ENCODE measurements at places on chromosomes 3 and 15.

DNA sequence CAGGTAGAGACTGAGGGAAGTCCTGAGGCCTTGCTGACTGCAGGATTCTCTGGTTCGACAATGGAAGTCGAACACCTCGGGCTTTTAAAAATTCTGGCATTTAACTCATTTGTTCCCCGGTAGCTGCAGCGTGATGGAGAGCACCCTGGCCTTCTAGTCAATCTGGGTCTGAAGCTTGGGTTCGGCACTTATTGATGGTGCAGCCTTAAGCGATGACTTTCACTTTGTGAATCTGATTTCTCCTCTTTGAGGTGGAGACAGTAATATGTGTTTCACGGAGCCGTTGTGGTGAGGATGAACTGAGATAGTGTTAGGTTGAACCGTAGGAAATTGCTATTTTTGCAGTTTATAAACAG, 621 bp upstream of the PARP6 start:
- DNase-seq, result no peak

DNA sequence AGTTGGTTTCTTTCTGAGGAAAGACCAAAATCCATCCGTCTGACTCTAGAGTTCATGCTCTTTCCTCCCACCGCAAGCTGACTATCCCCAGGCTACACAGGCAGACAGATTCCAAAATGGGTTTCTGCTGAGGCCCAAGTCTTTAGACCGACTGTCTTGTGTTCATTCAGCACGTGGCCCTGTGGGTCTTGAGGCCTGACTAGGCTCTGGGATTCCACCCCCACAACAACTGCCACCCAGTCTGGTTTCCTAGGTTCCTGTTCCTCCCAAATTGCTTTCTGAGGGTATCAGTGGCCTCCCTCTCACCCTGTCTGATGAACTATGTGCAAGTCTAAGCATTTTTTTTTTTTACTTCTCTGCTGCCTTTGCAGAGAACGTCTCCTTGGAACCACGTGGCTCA, 67.7 kb downstream of the CYP19A1 start:
- DNase-seq, result no peak

- no peak for DNase-seq
These were observed 30.5 kb upstream of the DCP1A start for GRCh38 chr3:53377794-53378193.

DNA sequence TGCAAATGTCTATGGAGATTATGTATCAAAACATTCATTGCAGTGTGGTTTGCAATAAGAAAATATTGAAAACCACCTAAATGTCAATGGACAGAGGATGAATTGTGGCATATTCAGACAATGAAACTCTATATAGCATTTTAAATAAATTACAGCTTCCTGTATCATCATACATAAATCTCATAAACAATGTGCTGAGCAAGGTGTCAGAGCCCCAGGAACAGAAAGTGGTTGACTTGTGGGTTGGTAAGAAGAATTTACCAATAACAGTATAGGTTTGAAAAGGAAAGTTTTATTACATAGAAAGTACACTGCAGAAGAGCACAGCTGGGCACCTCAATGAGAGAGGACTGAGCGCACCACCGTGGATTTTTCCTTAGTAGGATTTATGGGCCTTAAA, 75.2 kb downstream of the ZMAT3 start:
- no peak for DNase-seq

DNA sequence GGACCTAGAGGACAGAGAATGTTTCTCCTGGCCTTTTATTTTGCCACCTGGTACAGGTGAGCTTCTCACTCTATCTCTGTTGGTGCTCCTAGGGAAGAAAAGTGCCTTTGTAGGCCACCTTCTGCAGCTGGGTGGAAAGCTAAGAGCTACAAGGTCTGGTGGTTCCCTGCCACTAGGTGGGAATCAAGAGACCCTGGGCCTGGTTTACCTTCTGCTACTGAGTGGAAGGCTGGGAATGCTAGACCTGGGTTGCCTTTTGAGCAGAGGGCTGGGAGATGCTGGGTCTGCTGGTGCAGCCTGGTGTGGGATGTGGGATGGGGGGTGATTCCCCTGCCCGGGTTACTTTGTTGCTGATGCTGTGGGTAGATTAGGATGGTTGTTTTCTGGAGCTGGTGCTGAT, 72.6 kb downstream of the EBLN2 start:
- DNase-seq, result no peak

DNA sequence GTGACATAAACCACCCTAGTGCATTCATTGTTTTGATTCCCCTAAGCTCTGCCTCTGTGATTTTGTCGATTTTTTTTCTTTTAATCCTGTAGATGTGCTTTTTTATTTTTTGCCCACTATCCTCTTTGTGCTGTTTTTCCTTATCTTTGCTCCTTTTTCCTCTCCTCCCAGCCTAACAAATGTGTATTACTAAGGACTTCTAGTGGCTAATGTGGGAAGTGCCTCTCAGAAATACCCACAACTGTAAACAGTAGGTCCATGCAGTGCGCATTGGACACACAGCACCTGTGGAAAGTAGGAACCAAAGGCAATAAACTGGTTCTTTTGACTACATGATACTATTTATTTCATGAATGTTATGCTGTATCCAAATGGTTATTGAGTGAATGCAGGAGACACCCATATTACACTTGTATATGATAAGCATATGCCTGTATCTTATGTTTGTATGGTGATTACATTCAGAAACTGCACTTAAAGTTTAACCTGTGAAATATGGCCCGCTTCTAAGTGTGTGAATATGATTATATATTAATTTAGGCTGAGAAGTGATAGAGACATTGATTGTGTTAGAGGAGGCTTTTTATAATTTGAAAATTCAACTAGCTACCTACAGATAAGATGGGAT, 147.8 kb downstream of the PLCL2 start:
- DNase-seq, result peak; percentile 56

GRCh38 chr3:127492426-127492825, 98.1 kb downstream of the TPRA1 start:
- DNase-seq, result no peak

DNA sequence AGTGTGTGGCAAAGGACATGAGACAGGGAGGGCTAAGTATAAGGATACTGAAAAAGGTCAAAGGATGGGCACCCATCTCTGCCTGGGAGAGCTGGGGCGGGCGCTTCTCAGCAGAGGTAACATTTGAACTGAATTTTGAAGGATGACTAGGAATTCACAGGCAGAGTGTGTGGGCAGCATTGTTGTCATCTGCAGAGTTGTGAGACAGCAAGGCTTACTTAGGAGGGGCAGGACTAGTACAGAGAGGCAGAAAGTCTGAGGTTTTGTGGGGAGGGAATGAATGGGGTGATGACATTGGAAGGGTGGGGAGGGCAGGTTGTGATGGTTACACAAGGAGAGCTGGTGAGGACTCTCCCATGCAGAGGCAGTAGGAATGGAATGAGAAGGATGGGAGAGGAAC, 84.1 kb upstream of the PRR23C start:
- DNase-seq, result no peak

GRCh38 chr3:46380471-46381221, 9.9 kb downstream of the CCR5 start:
- no peak for DNase-seq

GRCh38 chr15:62788224-62788623, 254.3 kb upstream of the TPM1 start:
- no peak for DNase-seq

DNA sequence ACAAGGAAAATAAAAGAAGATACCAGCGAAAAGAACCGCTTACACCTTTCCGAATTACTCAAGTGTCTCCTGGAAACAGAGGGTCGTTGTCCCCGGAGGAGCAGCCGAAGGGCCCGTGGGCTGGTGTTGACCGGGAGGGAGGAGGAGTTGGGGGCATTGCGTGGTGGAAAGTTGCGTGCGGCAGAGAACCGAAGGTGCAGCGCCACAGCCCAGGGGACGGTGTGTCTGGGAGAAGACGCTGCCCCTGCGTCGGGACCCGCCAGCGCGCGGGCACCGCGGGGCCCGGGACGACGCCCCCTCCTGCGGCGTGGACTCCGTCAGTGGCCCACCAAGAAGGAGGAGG, 325 bp downstream of the ALCAM start:
- DNase-seq, result no peak

DNA sequence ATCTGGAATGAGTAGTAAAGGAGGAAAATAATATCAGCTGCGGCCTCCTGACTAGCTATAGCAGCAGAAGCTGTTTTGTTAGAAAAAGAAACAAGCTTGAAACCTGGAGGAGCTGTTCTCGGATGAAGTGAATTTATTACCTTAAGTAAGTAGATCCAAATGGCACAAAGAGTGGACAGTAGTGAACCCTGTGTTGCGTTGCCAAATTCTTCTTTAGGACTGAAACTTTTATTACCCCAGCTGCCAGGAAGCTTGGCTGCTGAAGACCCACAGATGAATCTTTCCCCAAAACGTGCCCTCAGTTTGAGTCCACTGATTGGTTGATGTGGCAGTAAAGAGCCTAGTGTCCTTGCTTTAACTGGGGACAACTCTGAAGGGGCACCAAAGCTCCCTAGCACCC, 366.8 kb upstream of the GBE1 start:
- no peak for DNase-seq

GRCh38 chr15:56215769-56216168, 27.9 kb downstream of the RFX7 start:
- DNase-seq, result no peak

DNA sequence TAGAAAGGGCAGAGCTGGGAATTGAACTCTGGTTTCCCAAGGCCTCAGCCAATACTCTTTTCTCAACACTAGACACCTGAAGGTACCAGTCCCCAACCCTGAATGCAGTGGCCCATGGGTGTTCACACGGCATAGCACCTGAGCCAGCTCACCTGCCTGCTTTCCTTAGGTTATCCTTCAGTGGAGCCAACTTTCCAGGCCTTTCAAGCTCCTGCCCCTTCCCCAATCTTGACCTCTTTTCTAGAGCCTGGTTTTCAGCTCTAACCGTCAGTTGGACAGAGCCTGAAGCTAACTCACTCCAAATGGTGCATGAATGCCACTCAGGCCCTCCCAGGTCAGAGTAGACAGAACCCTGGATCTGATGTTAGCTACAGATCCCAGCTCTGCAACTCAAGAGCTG, 66.1 kb upstream of the ITGA11 start:
- no peak for DNase-seq

GRCh38 chr15:60374628-60375081, 23.1 kb downstream of the ANXA2 start:
- no peak for DNase-seq

- no peak for DNase-seq
These were observed 789.8 kb downstream of the TUSC7 start for GRCh38 chr3:117499189-117499870.

DNA sequence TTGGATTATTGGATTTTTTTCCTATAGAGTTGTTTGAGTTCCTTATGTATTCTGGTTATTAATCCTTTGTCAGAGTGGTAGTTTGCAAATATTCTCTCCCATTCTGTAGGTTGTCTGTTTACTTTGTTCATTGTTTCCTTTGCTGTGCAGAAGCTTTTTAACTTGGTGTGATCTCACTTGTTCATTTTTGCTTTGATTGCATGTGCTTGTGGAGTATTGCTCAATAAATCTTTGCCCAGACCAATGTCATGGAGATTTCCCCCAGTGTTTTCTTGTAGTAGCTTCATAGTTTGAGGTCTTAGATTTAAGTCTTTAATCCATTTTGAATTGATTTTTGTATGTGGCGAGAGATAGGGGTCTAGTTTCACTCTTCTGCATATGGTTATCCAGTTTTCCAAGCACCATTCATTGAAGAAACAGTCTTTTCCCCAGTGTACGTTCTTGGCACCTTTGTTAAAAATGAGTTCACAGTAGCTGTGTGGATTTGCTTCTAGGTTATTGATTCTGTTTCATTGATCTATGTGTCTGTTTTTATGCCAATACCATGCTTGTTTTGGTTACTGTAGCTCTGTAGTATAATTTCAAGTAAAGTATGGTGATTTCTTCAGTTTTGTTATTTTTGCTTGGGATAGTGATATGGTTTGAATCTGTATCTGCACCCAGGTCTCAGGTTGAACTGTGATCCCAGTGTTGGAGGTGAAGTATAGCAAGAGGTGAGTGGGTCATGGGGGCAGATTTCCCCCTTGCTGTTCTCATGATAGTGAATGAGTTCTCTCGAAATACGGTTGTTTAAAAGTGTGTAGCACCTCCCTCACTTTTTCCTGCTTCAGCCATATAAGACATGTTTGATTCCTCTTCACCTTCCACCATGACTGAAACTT, 46.1 kb upstream of the TNFSF10 start:
- no peak for DNase-seq

GRCh38 chr15:89201465-89202005, 19.8 kb downstream of the RLBP1 start:
- DNase-seq, result no peak

DNA sequence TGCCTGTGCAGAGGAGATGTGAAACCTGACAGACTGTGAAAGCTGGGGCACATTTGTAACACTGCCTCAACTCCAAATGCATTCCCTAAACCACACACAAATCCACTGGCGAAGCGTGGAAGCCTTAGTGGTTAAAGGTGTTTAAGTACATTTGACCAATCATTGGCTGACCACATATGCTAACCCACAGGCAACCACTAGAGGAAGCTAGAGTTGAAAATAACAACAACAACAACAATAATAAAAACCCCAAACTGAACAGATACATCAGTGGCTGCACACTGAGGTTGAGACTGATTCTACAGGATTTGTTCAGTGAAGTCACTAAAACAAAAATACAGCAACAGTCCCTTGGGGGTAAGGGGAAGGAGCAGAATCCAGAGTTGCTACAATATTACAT, 129.7 kb downstream of the TJP1 start:
- DNase-seq, result no peak

DNA sequence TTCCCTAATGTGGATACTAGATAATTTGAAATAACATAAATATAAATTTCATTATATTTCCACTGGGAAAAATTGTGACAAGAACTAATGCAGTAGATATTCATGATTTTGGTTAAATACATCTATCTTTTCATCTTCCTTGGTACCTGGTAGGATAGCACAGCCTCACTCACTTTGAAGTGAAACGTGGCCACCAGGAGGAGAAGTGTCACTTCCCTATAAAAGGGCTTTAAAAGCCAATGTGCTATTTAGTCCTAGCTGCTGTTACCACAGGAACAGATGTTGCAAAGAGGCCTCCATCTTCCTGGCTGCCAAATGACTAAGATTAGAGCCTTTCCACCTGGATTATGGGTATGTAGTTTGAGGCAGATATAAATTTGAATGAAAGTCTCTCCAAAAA, 140.0 kb downstream of the PLOD2 start:
- DNase-seq, result peak; percentile 47

DNA sequence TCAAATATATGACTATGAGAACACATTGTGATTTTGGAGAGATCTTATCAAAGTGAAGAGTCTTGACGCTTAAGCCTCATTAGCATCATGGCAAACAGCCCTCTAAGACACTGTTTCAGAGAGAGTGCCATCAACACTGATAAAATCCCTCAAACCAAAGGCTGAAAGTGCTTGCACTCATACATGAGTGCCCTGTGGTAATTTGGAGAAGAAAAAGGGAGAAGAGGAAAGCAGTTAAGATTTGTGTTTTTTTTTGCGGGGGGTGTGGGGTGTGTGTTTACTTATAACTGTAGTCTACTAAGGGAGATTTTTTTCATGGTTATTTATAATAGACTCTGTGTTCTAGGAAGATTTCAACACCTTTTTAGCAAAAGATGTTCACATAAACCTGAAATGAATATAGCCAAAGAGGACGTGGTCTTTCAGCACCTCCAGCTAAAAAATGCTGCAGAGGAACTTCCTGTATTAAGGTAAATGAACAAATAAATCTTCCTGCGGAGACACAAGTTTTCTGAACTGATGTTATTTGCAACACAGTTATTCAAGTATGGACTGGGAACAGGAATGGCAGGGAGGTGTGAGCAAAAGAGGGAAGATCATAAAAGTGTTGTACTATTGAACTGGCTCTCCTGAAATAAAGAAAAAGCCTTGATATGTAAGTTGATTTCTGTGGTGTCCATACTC, 81.9 kb upstream of the TGFBR2 start:
- DNase-seq, result no peak

- no peak for DNase-seq
These were observed 283.2 kb downstream of the EPHB1 start for GRCh38 chr3:135078283-135078682.

- no peak for DNase-seq
These were observed 164.4 kb upstream of the TOPAZ1 start for GRCh38 chr3:44077267-44077666.
